Right cardiac atrium (tissue), 5 donors: ENCODE measurements at places on chromosomes 7 and 10. TPM values are rescaled to one million over a fixed set of nuclear protein-coding genes. Genes with fewer than 3 reads are reported as not detected.

Gene KEL
- 0.29 TPM for polyA plus RNA-seq

Gene STAG3
- polyA plus RNA-seq = 0.41 TPM

DNA sequence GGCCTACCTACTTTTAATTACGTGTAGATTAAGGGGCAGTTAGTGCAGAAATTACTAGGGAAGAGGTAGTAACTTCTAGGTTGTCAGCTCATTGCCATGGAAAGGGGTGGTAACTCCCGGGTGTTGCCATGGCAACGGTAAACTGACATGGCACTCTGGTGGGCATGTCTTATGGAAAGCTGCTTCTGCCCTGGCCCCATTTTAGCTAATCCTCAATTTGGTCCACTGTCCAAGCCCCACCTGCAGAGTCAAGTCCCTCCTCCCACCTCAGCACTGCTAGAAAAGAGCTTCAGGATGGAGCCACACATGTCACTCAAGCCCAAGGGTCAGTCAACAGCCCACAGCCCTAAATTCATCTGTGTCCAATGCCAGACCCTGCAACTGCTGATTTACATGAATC is 7.5 kb upstream of the ZKSCAN1 start:
- DNase-seq = no peak

GRCh38 chr7:48992816-48993215 is 68.5 kb downstream of the CDC14C start:
- DNase-seq = no peak

GRCh38 chr10:86747796-86748581 is 8.4 kb upstream of the BMPR1A start:
- DNase-seq = no peak

GRCh38 chr10:121914661-121915060 is 13.2 kb downstream of the ATE1 start:
- no peak for DNase-seq

DNA sequence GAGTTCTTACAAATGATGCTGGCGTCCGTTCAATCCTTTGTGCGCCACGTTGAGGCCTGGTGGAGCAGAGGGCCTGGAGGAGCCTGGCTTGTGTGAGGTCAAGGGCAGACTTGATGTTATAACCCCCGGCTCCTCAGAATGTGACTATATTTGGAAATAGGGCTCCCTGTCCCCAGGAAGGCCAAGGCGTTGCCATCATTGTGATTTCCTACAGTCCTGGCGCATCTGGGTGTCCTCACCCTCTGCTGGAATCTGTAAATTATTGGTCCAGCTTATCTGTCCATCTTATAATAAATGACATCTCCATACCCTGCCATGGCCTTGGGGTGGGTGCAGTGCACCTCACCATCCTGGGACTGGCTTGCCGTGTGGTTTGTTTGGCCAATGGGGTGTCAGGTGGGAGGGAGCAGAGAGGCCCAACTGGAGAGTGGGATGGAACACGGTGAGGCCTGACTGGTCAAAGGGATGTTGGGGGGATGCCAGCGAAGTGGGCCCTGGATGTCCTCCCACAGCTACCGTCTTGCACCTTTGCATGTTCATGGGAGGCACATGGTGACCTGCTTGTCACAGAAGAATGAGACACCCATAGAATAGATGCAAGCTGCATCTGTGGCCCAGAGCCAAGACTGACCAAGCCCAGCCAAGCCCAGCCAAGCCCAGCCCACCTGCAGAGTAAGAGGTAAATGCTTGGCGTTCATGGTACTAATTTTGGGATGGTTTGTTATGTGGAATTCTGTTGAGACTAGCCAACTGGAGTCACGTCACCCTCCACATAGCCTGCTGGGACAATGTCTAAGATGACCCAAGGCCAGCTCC is 11.1 kb upstream of the LRRC27 start:
- DNase-seq = no peak
